ENCODE measurements at places on chromosomes 7 and 10.
A peak's percentile ranks its signal among the peaks of the same experiment; 100 is the strongest.

DNA sequence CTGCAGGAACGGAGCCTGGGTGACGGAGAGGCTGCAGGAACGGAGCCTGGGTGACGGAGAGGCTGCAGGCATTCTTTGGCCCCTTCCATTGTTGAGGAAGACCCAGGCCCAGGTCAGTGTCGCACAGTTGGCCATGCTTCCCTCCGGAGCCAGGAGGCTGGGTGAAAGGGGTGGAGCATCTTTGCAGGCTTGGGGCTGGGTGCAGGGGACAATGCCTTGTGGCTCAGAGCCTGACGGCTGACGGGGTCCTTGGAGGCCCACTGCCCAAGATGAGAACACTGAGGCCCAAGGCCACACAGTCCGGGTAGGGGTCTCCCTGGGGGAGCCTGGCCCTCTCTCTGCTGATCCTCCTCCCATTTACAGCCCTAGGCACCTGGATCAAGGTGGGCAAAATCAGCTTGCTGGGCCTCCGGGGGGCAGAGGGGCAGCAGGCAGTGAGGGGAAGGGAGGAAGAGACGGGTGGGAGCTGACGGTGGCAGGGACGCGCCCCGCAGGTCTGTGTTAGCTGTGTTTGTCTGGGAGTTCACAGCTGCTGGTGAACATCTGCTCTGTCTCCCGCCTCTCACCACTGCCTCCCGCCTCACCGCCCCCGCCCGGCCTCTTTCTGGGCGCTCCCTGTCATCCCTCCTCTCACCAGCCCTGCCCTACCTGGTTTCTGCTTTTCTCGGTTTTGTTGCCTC lies 30.6 kb upstream of the PCBD1 start:
- no peak for DNase-seq

DNA sequence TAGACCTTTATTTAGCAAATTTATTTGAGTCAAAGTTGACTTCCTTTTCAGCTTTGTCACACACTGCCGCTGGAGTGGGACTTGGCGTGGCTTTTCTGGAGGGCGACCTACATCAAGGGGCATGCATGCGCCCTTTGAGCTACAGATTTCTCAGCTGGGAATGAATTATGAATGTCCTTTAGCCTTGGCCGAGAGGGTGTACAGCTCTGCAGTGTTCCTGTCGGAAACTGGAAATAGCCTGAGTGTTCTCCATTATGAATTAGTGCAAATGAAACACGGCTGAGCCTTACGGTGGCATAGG lies 79.7 kb downstream of the GLRX3 start:
- DNase-seq, result no peak

DNA sequence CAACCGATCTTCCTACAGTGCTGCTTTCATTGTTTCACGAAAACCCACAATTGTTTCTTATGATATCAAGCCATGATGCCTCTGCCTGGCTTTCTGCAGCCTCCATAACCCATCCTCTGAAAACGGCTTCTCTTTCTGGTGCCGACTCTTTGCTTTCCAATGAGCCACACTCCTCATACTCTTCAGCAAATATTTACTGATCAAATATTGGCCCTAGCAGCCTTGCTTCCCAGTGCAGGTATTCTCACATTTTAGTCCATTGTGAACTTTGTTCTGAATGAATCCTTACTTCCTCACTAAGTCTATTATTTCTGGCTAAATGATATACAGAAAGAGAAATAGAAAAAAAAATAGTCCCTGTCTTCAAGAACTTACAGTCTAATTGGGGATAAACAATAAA lies 35.5 kb downstream of the LAMB1 start:
- DNase-seq, result no peak

GRCh38 chr10:3783682-3784432 lies 1.2 kb downstream of the KLF6 start:
- DNase-seq, result peak; percentile 63

DNA sequence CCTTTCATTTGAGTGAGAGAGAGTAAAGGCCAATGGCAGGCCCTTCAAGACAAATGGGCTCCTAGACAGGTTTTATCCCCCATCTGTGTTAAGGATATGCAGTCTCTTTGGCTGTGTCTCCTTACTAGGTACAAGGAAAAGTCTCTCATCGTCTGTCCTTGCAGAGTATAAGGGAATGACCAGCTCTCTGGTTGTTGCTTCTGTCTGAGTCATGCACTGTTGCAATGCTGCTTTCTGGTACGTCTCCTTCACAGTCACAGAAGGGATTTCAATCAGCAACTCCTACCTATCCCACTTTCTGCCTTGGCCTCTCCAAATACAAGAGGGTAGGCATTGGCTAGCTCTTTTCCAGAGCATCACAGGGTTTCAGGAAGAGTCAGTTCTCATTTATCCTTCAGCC lies 48.1 kb downstream of the CTTNBP2 start:
- no peak for DNase-seq

DNA sequence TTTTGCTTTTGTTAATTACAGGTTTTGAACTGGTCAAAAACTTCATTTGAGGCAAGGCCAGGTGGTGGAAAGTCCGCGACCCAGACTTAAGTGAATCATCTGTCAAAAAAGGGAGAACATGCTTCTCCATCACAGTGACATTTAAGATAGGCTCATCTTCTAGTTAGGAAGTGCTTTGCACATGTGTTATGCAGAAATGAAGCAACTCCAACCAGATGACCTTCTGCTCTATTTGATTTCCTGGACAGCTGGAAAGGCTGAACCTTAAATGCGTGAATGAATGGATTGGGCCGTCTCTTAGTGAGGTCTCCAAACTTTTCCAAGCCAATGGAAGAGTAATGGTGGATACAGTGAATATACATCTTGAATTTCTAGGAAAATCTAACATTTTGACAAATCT lies 101.6 kb upstream of the FAM13C start:
- DNase-seq, result no peak

DNA sequence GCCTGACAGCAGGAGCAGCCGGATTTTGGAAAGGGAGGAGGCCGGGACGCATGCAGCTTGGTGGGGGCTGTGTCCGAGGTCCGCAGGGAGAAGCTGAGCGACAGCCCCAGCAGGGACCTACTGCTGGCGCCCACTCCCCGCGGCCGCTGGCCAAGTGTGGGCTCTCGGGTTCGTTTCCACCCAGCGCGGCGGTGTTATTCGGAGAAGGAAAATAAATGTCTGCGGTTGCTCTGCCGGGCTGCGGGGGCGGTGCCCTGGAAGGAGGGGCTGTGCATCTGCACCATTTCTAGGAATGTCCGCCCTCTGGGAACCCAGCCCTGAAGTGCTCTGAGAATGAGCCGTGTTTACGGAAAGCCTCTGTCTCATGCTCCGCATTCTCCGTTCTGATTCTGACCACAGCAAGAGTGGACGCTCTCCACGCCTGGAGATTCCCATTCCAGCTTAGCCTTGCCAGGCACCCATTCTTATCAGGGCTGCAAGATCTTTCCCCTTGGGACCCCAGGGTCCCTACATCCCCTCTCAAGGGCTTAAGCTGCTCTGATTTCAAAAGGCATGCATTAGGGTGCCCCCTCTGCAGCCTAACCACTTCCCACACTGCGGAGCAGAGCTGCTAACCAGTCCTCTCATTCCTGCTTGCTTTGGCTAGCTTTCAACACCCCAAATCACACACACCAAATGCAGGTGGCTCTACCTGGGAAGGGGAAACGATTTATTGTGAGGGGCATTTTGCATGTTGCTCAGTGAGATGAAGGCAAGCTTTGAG lies 256.6 kb upstream of the GLI3 start:
- DNase-seq, result no peak

GRCh38 chr7:95950698-95951097 lies 178.3 kb downstream of the DYNC1I1 start:
- no peak for DNase-seq

DNA sequence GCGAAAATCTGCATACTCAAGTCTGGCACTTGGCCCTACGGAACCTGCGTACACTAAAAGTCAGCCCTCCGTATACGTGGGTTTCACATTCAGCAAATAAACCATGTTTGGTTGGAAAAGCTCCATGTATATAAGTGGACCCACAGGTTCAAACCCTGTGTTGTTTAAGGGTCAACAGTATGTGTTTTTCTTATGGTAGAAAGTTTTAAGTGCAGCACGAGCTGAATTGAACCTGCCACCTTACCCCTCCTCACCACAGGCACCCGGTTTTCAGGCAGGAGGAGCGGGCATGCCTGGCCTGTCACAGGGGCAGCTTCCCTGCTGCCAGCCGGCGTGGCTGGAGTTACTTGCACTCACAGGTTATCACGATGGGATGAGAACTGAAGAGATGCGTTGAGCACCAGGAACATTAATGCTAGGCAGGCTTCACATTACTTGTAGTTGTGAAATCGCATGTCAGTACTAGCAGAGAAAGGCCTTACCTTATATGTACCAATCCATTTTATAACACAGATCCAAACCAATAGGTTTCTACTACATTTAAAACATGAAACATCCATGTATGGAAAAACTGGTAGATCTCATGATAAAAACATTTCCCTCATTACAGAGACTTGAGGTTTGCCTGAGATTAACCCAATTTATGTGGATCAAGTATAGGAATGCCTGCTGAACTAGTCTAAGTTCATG lies 12.9 kb downstream of the INSIG1 start:
- DNase-seq, result no peak

DNA sequence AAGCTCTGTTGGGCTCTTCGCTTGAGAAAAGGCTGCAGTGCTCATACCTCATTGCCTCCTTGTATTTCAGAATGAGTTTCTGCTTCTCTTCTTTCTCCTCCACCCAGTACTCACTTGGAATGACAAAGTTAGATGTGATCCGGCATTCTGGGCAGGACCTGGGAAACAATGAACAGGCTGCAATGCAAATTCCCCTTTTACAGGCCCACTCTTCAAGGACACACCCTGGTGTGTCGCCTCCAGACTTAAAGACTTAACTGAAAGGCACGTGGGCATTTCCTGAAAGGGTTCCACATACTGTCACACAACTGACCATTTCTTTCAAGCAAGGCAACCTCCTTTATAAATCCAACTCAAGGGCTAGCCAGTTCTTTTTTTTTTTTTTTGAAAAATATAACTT lies 23.6 kb downstream of the MKRN1 start:
- no peak for DNase-seq

DNA sequence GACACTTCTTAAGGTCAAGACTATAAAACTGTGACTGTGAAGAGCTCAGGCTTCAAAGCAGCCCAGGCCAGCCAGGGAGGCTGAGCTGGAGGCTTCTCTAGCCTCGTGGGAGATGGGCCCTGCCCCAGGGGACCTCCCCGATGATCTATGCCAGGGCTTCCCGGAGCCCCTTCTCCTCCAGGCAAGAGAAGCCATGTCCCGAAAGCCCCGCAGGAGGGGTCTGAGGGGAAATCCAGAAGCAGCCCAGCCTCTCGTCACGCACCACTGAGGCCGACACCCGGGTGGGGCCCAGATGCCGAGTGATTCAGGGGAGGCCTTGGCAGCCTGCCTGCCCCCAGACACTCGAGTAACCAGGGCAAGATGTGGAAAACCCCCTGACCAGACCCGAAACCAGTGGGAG lies 63.7 kb downstream of the PROSER2 start:
- DNase-seq, result peak; percentile 60

DNA sequence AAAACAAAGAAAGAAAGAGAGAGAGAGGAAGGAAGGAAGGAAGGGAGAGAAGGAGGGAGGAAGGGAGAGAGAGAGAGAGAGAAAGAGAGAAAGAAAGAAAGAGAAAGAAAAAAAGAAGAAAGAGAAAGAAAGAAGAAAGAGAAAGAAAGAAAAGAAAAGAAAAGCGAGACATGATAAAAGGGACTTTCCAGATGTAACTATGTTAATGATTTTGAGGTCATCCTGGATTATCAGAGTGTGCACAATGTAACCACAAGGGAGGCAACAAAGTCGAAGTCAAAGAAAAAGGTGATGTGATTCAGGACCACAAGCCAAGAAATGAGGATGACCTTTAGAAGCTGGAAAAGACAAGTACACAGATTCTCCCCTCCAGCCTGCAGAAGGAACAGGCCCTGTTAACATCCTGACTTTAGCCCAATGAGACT lies 48.9 kb upstream of the PAX2 start:
- no peak for DNase-seq

DNA sequence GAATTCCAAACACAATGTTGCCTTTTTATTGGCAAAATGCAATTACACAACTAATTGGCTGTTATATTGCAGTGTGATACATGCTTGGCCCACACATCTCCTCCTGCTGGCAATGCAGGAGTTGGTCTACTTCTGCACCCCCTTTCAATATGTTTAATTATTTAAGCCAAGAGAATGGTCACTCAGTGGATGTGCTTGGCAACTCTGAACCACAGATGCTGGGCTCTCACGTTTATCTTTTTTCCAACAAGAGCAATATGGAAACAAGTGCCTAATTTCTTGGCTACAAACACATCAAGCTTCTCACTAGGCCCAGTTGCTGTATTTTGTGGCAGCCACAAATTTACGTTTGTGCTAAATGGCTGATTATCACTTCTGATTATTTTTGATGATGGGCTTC lies 1149.2 kb upstream of the CELF2 start:
- DNase-seq, result no peak

DNA sequence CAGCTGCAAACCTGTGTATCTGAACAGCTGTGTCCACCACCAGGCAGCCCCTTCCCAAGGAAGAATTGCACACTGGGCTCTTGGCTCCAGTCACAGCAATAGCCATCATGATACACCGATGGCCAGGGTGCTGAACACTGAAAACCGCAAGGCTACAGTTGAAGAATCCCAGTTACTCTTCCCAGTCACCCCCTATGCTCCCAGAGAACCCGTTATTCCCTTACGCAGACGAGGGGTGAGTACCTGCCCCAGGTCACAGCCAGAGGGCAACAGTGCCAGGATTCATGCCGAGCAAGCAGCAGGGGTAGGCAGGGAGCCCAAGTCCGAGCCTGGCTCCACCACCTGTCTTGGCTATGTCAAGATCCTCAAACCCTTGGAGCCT lies 57.8 kb downstream of the RASGEF1A start:
- no peak for DNase-seq

GRCh38 chr10:44287408-44287807 lies 97.5 kb downstream of the CXCL12 start:
- DNase-seq, result no peak

All from liver (tissue), 10 donors.